ENCODE measurements at places on chromosomes 4 and X.

GRCh38 chrX:23292988-23293651 is 41.5 kb upstream of the PTCHD1 start:
- no peak for DNase-seq

- DNase-seq, result no peak
Measured at GRCh38 chrX:153906126-153906917, 1.8 kb downstream of the AVPR2 start.

GRCh38 chr4:42197341-42197740 is 44.9 kb upstream of the BEND4 start:
- no peak for DNase-seq

DNA sequence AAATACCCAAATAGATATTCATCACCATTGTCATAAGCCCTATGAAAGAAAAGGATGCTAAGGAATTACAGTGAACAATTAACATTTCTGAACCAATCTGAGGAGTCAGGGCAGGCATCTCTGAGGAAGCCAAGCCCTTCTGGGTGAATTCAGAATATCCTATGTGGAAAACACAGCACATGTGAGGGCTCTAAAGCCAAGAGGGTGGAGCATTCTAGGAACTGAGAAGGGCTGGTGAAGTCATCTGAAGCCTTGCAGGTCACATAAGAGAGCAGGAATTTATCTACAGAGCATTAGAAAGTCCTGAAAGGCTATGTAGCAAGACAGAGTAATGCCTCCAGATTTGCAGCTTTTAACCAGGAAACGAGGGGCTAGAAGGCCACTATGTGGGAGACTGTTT is 195.7 kb downstream of the SPATA18 start:
- no peak for DNase-seq

GRCh38 chr4:87049508-87049907 is 114.7 kb downstream of the AFF1 start:
- DNase-seq, result no peak

DNA sequence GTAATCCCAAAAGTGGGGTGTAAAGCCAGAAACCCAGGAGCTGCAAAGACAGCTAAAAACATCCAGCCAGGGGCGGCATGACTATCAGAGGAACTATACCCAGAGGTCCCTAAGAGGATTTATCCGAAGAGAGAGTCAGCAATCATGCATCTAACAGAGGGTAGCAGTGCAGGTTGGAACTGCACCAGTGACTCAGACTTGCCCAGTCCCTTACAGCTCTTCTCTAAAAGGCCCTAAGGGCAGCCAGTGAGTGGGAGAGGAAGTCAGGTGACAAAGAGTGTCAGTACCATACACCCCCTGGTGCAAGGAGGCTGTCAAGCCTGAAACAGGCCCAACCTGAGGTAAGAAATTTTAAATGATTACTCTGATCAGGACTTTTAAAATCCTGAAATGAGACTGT is 88.1 kb downstream of the CAMK2D start:
- DNase-seq, result no peak

- no peak for DNase-seq
Measured at GRCh38 chr4:15398732-15399131, 29.1 kb upstream of the C1QTNF7 start.

GRCh38 chrX:45191820-45192409 is 8.8 kb downstream of the DIPK2B start:
- DNase-seq, result no peak

- no peak for DNase-seq
Measured at GRCh38 chrX:12685541-12685940, 105.7 kb upstream of the PRPS2 start.

DNA sequence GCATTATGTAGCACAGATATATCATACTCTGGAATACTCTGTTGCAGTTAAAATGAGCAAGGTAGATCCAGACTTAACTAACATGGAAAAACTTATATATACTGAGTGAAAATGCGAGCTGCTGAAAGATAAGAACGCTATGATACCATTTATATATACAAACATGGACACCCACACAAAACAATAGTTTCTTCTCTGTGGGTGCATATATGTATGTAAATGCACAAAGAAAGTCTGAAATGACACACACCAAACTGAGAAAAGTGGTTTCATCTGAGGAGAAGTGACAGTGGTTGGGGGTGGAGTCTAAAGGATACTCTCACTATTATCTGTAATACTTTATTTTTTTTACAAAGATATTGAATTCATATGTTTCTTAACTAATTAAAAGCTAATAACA is 12.2 kb upstream of the FGF2 start:
- DNase-seq, result no peak

GRCh38 chr4:172650758-172651530 is 517.7 kb upstream of the GALNT7 start:
- DNase-seq, result no peak

DNA sequence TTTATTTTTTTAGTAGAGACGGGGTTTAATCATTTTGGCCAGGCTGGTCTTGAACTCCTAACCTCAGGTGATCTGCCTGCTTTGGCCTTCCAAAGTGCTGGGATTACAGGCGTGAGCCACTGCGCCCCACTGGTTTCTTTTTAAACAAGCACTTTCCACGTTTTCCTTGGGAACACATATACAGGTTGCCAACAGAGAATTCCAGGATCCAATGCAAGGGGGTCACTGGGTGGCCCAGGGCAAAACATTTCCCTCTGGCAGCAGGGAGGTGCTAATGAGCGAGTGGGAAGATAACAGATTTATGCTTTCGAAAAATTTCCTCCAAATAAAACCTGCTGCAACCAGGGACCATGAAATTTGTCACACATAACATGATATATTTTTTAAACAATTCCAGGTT is 41.1 kb downstream of the ADRA2C start:
- DNase-seq, result no peak

GRCh38 chr4:182306792-182307507 is 63.7 kb downstream of the TENM3 start:
- DNase-seq, result no peak

- DNase-seq, result peak; percentile 14
Measured at GRCh38 chr4:127965803-127966175, 583 bp downstream of the ABHD18 start.

DNA sequence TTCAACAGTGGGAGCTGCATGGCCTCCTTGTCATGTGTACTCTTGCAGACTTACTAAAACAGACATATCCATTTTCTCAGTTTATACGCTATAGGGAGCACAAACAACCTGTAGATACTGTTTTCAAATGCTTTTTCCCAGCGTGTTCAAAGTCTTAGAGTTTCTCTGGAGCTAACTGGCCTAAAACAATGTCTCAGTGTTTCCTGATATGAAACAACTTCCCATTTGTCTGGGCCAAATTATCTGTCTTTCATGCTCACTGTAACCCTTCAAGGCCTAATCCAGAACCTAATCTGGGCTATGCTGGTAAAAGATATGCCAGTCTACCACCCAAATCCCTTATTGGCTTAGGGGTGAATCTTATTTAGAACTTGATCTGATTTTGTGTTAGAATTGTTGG is 38.8 kb downstream of the RAB40A start:
- DNase-seq, result no peak

DNA sequence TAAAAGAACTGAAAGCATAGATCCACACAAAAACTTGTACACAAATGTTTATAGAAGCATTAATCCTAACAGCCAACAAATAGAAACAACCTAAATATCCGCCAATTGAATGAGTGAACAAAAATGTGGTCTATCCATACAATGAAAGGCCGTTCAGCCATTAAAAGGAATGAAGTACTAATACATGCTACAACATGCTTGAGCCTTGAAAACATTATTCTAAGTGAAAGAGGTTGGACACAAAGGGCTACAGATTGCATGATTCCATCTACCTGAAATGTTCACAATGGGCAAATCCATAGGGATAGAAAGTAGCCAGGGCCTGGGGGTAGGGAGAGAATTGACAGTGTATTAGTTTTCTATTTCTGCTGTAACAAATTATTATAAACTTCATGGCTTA is 169.2 kb downstream of the SPCS3 start:
- no peak for DNase-seq

Data from brain microvascular endothelial cell (primary cell).